ENCODE measurements at places on chromosomes 7 and 10.

GRCh38 chr10:44668336-44668735 lies 242.8 kb upstream of the TMEM72 start:
- DNase-seq = no peak

DNA sequence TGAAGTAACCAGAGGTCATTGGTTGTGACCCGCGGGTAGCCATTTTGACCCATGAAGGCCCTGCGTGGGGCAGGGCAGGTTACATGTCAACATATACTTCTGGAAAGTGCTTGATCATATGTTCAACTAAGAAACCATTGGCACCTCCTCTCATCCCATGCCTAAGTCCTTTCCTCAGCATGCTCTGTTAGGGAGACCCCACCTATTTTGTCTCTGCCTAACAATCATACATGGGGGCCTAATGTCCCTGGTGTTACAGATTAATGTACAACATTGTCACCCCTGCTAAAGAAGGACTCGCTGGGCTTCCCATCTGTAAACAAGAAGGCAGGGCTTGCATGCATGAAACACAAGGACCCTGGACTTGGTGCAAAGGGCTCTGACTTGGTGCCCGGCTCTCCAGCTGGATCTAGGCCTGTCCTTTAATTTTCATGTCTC lies 133.7 kb upstream of the TNS3 start:
- no peak for DNase-seq

GRCh38 chr10:17134282-17134681 lies 4.7 kb upstream of the CUBN start:
- no peak for DNase-seq

GRCh38 chr7:136194878-136195277 lies 217.7 kb upstream of the MTPN start:
- DNase-seq = no peak

- no peak for DNase-seq
These were observed 14.0 kb downstream of the PWWP2B start for GRCh38 chr10:132410779-132411532.

GRCh38 chr7:81857385-81857784 lies 87.5 kb upstream of the HGF start:
- no peak for DNase-seq

DNA sequence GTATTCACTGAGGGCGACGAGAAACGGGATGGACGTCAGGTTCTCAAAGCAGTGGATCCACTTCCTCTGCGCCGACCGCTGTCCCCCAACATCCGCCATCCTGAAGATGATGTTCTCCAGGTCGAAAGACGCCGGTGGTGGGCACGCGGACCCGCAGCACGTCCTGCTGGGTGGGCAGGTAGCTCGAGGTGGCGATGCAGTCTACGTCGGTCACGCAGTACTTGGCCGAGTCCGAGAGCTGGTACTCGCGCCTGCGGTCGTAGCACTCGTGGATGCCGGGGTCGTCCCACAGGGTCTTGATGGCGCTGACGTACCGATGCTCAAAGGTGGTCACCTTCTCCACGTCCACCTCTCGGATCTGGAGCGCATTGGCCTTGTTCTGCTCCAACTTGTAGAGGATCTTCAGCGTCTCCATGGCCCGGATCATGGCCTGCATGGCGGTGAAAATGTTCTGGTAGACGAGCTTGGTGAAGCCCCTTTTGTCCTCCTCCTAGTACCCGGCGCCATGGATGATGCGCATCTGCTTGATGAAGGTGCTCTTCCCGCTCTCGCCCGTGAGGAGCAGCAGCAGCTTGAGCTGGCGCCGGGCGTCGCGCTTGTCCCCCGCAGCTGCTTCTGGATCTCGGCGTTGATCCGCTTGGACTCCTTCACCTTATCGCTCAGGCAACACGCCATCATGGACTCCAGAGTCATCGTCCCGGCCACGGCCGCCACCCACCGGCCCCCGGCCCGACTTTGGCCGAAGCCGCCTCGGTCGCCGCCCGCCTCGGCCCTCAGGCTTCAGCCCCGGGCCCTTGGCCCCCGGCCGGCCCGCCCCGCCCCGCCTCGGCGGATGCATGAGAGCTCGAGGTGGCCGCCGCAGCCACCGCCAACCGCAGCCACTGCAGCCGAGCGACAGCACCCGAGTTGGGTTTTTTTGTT lies 122.9 kb upstream of the KCTD7 start:
- peak; percentile 24 for DNase-seq

- DNase-seq = no peak
These were observed 85.0 kb downstream of the EMX2 start for GRCh38 chr10:117627561-117627960.

GRCh38 chr7:54664235-54665228 lies 94.5 kb downstream of the SEC61G start:
- peak; percentile 3 for DNase-seq

DNA sequence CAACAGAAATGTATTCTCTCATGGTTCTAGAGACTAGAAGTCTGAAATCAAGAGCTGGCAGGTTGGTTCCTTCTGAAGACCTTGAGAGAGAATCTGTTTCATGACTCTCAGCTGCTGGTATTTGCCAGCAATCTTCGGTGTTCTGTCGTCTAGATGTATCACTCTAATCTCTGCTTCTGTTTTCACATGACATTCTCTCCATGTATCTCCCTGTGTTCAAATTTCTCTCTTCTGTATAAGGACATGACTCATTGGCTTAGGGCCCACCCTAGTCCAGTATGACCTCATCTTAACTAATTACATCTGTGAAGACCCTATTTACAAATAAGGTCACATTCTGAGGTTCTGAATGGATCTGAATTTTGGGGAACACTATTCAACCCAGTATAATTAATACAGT lies 82.3 kb downstream of the ANKRD7 start:
- no peak for DNase-seq

- no peak for DNase-seq
These were observed 1.4 kb downstream of the CPXM2 start for GRCh38 chr10:123890226-123890625.

- no peak for DNase-seq
These were observed 9.1 kb upstream of the CSGALNACT2 start for GRCh38 chr10:43128958-43129706.

DNA sequence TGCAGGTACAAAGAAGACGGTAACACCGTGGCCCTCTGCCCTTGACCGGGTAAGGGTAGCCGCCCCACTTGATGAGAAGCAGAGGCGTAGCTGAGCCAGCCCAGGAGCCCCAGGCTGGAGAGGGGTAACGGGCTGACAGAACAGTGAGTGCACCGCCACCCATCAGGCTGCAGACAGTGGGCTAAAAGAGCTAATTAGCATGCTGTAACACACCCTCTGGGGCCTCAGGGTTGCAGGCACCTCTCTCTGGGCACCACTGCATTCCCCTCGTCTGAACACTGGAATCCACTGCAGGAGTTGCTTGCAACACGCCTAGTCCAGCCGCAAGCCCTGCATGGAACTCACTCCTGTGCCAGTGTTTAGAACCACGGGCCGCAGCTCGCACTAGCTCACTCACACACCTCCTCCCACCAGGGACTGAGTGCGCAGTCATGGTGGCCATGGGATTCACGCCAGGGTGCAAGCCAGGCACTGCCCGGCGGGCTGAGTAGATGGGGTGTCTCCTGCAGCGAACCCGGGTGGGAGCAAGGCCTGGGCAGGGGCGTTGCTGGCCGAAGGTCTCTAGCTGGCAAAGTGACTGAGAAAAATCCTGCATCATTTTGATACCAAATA lies 36.1 kb downstream of the AGMO start:
- no peak for DNase-seq

DNA sequence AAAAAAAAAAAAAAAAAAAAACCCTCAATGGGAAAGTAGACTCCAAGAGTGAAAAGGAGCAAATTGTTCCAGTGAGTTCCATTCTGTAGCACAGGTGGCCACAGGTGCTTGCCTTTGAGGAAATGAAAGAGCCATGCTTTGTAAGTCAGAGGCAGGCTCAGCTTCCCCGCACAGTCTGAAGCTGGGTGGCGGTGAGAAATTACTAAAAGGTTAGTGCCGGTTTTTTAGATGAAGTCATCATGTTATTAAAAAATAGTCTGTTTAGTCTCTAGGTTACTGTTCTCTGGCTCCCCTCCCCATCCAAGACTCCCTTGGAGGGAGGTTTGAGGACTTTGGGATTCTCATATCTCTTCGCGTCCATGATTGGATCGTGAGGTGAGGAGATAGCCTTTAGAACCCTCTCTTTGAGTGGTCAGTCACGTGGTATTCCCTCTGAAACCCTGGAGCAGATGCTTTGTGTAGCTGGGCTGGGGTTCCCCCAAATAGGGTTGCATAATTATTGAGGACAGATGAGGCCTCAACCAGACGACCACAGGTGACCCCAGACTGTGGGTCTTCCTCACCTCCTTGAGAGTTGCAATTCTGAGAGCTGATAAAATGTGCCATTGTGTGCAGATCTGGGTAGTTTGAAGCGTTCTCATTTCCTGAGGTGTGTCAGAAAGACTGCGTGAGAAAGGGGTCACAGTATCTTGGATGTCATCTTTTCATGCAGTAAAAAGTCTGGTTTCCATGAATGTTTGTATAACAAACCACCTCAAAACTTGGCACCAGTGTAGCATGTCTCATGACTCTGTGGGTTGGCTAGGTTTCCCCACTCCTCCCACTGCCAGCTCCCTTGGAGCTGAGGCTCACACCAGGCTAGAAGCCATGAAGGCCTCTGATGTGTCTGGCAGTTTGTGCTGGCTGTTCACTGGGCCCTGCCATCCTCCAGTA lies 27.1 kb downstream of the OGDH start:
- peak; percentile 86 for DNase-seq

DNA sequence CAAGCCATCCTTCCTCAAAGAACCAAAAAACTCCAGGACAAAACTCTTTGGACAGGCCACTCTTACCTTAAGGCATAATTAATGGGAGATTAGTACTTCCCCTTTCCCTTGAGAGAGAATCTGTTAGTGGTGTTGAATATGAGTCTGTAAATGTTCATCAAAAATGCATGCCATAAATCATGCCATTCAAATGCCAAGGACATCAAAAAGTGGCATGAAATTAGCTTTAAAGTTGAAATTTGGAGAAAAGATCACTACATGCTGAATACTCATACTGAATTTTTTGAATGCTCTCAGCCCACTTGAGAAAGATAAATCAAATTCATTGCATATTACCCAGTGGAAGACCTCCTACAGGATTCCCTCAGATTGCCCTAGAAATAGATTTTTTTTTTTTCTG lies 6.7 kb downstream of the NRCAM start:
- no peak for DNase-seq

- DNase-seq = no peak
These were observed 22.9 kb downstream of the NEBL start for GRCh38 chr10:20874261-20874660.

- DNase-seq = no peak
These were observed 9.3 kb upstream of the MCU start for GRCh38 chr10:72682638-72683037.

GRCh38 chr7:157875230-157876179 lies 538.7 kb downstream of the DNAJB6 start:
- DNase-seq = peak; percentile 43

- no peak for DNase-seq
These were observed 49.0 kb upstream of the ABI1 start for GRCh38 chr10:26909753-26910152.

DNA sequence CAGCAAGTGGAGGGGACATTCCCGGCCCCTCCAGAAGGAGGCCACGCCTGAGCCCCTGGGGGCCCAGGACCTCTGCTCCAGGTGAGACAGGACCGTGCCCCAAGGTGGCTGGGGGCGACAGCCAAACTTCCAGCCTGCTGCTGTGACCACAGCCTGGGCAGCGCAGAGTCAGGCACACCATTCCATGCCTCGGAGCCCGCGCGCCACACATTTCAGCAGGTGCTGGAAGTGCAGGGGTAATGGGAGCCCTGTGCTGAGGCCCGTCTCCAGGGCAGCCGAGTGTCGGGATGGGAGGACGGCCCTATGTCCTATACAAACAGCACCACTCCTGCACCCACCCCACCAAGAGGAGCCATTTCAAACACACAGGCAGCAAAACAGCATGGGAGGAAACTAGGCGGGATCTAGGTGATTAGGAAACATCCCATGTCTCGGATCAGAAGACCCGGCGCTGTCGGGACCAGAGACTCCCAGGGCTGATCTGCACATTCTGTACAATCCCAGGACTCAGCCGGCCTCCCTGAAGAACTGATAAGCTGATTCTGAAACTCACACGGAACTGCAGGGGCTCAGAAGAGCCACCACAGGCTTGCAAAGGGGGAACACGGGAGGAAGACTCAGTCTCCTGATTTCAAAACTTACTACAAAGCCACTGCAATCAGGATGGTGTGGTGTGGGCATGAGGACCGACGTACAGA lies 272.3 kb downstream of the ELFN1 start:
- peak; percentile 8 for DNase-seq

DNA sequence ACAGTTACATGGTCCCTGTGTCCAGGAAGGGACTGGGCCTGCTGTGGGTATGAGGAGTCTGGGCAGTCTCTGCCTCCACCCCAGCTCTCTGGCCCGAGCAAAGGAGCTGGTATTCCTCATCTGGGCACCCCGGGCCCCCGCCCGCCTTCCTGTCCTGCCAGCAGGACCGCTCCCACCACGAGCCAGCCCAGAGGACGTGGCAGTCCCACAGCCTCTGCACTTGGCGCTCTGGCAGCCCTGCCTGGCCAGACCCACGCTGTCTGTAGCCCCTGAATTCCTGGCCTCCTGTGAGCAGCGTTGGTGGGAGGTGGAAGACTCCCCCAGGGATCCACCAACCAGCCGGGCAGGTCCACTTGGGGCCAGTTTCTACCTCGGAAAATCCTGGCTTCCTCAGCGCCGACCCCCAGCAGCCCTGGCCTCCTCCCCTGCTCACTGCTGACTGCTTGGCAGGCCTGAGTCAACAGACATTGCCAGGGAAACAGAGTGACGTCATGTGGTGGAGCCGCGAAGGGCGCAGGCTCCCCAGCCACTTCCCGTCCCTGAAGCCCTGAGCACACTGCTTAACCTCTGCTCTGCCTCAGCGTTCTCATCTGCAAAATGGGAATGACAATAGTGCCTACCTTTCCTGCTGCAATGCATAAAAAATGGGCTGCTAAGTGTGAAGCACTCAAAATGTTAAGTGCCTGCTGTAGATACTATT lies 21.6 kb upstream of the LIMK1 start:
- DNase-seq = peak; percentile 72

- DNase-seq = no peak
These were observed 102.0 kb downstream of the NRF1 start for GRCh38 chr7:129713544-129713943.

DNA sequence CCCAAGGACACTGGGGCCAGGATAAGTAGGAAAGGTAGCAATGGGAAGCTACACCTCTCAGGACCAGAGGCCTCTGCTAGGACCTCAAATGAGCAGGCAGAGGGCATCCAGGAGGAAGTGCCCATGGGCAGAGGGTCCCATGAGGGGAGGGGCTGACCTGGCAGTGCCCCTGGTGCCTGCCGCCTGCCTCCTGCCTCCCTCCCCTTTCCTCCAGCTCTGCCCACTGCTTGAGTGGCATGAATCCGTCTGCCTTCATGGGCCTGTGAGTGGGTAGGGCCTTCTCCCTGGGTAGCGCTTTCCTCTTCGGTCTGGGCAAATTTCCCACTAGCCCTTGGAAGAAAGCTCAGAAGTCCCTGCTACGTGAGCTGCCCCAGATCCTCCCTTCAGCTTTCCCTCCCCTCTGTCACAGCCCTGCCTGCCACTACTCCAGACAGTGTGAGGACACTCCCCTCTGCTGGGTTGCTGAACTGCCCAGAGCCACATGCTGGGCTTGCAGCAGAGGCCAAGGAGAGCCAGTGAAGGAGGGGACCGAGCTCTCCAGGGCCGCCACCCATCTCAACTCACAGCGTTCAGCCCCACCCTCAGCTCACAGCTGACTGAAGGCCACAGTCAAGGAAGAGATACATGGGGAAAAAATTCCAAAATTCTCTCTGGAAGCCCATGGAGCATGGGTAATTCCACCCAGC lies 141.4 kb downstream of the ARHGAP22 start:
- no peak for DNase-seq

- DNase-seq = no peak
These were observed 96.5 kb downstream of the TACC2 start for GRCh38 chr10:122085423-122085911.

- no peak for DNase-seq
These were observed 58.6 kb downstream of the ADRB1 start for GRCh38 chr10:114102256-114102655.

All from B cell (primary cell).